ENCODE measurements at places on chromosomes 5 and 9.

GRCh38 chr5:169356181-169356580, 55.2 kb upstream of the SLIT3 start:
- no peak for DNase-seq

GRCh38 chr9:81787747-81788632, 98.6 kb upstream of the TLE1 start:
- no peak for DNase-seq

DNA sequence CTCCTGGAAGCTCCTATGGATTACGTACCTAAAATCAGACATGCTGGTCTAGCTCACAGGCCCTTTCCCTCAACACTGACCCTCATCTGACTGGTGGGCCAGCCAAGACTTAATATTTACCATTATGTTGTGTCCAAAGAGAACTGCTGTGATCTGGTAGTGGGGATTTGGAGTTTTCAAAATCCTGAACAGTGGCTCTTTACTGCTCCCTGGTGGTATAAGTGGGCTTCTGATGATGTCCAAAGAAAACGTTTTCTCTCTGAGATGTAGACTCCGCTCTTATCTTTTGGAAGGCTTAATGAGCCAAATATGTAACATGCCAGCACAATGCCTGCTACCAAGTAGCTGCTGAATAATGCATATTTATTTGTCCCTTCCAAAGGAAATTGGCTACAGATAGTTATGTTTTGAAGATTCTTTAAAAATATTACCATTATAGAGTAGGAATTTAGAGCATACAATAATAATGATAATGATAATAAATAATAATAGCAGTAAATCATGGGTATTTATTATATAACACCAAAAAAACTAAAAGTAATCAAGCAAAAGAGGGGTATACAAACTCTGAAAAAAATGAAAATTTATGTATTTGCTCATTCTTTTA, 406.6 kb upstream of the TNC start:
- peak; percentile 22 for DNase-seq

DNA sequence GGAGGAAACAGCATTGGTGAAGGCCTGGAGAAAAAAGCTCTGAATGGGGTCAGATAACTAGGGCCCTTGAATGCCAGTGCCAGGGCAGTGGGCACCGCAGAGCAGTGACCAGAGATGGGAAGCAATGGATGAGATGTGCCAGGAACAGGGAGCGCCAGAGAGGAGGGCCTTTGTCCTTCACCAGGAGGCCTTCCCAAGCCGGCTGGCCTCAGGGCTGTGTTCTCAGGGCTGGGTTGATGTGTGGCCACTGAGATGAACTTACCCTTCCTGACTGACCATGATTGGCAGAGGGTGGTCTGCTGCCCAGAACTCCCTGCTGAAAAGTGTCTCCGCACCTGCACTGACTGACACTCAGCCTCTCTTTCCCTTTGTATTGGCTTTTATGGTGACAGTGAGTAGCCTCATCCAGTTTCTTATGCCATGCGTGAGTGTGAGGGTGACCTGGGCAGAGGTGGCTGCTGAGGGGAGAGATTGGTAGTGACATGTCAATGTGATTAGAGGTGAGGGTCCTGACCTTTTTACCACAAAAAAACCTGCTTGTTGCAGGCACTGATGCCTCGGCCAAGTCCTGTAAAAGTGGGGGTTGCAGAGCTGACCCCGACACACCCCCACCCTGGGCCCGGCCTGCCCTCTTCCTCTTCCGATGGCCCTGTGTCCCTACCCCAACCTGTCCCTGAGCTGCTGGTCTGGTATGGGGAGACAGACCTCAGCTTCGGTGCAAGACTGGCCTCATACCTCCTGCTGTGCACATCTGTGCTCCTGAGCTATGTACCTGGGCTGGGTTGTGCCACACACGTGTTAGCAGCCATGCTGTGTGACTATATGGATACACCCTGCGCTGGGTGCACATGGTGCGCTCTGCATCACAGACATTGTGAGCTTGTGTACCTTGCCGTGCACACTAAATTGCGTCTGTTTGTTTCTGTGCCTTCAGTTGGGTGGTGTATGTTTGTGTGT, 57.1 kb upstream of the PSD2 start:
- DNase-seq = no peak

DNA sequence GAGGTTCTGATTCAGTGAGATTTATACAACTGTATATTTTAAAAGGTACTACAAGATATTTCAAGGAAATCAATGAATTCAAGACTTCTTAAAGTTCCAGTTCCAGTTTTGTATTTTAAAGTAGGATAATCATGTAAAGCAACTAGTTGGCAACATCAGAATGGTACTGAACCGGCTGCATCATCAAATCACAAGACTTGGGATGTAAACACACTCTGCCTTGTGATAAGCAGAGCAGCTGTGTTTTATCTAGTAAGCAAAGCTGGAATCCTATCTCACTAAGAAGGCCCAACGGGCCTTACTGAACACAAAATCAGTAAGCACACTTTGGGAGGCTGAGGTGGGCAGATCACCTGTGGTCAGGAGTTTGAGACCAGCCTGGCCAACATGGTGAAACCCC, 327.2 kb upstream of the NREP start:
- no peak for DNase-seq

GRCh38 chr5:144156767-144157171, 13.7 kb downstream of the YIPF5 start:
- no peak for DNase-seq

DNA sequence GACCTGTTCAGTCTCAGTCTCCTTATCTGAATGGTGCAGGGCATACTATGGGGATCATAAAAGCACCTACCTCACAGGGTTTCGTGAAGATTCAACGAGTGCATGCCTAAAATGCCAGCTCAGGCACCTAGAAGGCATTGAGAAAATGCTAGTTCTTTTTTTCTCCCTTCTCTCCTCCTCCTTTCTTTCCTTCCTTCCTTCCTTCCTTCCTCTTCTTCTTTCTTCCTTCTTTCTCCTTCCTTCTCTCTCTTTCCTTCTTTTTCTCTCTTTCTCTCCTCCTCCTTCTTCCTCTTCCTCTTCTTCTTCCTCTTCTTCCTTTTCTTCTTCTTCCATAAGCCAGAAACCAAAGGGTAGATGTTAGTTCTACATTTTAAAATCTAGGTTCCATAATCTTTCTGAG, 12.3 kb upstream of the RAB14 start:
- DNase-seq = no peak

DNA sequence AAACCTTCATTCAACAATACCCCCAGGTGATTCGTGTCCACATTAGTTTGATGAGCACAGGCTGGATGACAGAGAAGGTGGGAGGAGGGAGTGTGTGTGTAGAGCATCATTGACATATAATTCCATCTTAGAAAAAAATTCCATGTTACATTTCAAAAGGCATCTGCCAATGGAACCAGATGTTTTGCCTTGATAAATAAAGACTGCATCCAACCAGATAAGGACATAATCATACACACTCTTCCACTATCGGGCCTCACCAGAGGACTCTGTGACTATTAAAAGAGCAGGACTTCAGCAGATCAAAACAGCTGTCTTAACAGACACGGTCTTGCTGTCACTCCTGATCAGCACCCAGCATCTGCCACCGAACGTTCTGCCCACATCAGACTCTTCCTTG, 96.4 kb upstream of the SPIN1 start:
- no peak for DNase-seq

DNA sequence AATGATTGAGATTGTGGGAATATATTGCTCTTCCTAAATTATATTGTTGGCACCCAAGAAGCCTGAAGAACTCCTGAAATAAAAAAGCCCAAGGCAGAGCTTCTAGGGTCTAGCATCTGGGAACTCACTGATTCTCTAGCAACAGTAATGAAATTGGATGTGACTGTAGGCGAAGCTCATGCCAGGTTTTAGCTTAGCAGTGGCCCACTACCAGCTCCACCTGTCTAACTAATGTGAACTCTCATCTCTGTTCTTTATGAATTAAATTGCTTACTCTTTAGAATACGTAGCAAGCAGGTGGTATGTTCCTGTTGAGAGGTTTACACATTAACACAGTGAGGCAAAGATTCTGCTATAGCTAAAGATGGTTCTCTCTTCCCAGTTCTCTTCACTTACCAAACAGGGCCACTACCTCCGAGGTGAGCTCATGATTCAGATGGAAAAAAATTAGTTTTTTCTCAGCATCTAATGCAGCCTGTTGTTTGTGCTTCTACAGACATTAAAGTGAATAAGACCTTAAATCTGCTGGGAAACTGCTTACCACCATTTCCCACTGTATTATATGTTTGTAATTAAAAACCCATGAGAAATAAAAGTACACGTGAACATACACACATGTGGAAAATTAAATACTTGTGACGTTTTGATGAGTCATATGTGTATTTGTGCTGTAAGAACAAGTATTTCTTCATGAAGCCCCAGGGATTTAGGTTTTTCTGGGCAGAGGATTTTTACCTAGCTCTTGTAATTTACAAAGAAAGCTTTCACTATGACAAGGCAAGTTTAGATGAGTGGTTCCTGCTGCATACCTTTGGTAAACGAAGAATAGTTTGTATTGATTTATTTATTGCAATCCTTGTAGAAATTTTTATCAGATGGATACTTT, 360.1 kb downstream of the KDM4C start:
- DNase-seq = no peak

- DNase-seq = no peak
Measured at GRCh38 chr5:15004506-15004905, 132.9 kb upstream of the ANKH start.

- no peak for DNase-seq
Measured at GRCh38 chr9:27504259-27504658, 19.8 kb upstream of the IFNK start.

DNA sequence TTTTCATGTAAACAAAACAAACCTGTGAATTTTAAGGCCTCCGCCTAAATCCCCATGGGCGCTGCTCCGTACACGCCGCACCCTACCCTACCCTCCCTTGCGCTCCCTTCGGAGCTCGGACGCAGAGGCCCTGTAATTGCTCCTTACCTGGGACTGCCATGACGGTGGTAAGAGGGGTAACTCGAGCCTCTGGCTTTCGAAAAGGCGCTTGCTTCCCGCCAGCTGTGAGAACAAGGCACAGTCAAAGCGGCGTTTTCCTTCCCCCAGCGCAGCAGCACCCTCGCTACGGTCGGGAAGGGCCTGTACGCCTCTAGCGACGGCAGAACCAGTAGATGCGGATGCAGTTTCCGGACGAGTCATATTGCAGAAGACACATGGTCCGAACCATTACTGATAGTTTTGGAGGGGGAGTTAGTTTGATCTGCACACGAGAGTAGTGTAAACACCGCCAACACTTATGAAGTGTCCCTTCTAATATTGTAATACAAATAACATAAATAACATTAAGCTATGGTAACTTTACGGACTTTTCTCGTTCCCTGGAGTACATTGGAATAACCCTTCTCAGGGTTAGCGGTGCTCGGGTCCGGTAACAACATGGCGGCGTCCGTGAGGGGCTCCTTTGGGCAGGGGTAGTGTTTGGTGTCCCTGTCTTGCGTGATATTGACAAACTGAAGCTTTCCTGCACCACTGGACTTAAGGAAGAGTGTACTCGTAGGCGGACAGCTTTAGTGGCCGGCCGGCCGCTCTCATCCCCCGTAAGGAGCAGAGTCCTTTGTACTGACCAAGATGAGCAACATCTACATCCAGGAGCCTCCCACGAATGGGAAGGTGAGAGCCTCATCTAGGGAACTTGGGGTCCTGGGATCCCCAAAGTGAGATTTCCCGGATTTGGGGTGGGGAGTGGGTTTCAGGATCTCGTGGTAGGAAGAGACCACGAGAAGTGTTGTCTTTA, at the start of the genes CWC27 and SREK1IP1:
Gene CWC27, plus strand, starts transcription at position 573 of the 955 bp plus-strand sequence. Its CDS starts 217 bp downstream, at position 790.
Gene SREK1IP1, minus strand, starts transcription at position 334 of the 955 bp plus-strand sequence. Its CDS starts 174 bp downstream, at position 160.
- DNase-seq = peak; percentile 86

DNA sequence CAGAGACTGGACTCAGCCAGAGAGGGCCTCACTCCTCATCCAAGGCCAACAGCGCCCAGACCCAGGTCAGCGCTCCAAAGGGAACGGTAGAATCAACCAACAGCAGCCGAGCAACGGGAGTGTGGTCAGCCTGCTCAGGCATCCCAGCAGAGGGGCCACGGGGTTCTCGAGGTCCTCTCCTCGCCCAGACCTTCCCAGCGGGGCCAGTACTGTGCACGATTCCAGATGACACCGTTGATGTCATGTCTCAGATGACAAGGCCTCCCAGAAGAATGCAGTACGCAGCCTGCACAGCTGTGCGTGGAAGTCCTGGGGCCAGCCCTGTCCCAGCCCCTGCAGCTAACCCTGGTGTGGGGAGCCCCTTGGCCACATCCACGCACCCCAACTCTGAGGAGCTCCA, 141.0 kb upstream of the PPP1R26 start:
- no peak for DNase-seq

DNA sequence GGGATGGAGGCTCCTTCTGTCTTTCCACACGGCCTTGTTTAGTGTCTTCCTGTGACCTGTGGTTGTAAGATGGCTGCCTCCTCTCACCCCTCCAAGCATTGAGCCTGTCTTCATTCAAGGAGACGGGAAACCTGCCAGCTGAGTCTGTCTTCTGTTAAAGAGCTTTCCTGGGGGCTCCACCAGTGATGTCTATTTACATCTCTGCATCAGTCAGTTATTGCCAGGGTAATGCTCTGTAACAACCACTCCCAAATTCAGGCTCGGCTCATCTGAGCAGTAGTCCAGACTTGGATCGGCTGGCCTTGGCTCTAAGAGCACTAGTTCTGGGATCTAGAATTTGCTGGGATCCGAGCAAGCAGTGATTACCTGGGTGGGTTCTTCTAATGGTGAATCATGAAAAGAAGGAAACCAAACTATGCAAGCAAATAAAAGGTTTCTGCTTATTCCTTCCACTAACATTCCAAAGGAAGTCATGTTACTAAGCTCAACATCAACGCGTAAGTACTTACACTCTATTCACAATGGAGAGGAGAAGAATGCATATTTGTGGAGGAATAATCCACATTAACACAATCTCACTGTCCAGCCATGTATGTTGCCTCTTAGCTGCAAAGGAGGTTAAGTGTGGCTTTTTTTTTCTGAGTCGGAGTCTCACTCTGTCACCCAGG, 61.7 kb downstream of the GALNT12 start:
- no peak for DNase-seq

DNA sequence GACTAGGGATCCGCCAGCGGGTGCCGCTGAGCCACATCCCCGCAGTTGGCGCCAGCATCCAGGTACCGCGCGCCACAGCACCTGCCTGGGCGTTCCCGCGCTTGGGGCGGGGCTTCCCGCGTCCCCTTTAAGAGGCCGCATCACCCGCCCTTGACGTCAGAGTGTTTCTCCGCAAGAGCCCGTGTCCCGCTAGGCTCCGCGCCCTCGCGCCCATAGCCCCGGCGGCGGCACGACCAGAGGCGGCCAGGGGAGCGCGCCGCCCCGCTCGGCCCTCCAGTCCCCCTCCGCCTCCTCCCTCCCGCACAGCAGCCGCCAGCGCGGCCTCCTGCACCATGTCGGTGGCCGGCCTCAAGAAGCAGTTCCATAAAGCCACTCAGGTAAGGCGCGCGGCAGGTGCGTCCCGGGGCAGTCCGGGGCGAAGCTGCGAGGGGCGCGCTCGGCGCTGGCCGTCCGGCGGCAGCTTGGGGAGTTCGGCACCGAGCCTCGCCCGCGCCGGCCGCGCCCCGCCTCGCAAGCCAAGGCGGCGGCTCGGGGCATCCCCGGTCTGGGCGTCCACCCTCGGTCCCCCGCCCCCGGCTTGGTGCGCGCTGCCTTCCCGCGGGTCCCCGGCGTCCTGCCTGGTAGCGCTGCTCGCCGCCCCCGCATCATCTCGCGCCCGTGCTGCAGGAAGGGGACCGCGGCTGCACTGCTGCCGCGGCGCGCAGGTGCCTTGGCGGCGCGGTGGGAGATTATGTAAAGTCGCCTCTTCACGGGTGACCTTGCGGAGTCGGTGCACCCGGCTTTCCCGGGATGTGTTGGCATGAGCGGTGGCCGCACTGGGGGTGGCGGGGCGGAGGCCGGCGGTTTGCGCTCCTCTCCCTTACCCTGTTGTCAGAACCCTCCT, at the start of gene SH3GL2:
Gene SH3GL2, plus strand, starts transcription at position 156 of the 883 bp plus-strand sequence.
- no peak for DNase-seq

GRCh38 chr5:58460732-58461286, 923 bp upstream of the PLK2 start:
- peak; percentile 84 for DNase-seq

Measured in DND-41 (cell line).